Stimulated activated CD8-positive, alpha-beta memory T cell treated with anti-CD3 and anti-CD28 coated beads, Interleukin-7, amount 100 ng/mL, for 1 hour (primary cell): ENCODE measurements at places on chromosomes 2 and 18.

GRCh38 chr2:33038230-33038629 lies 91.5 kb downstream of the LTBP1 start:
- no peak for DNase-seq

GRCh38 chr2:88110830-88111229 lies 17.0 kb downstream of the FABP1 start:
- DNase-seq, result no peak

- no peak for DNase-seq
Measured at GRCh38 chr2:191363267-191363666, 118.1 kb downstream of the MYO1B start.

DNA sequence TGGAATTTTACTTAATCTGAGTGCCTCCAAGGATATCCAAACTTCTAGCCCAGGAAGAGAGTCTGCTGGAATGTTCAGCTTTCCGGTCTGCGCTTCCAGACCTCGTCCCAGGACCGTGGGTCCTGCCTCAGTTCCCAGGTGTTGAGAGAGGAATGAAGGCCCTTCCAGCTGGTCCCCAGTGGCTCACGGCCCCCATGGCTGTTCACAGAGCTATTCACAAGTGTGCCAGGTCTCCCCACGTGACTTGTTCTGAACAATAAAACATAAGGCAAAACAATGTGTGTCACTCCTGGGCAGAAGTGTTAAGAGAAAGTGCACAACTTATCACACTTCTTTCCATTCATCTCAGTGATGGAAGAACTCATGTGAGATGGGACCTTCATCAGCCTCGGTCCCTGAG lies 20.1 kb upstream of the TEX51 start:
- DNase-seq, result no peak

DNA sequence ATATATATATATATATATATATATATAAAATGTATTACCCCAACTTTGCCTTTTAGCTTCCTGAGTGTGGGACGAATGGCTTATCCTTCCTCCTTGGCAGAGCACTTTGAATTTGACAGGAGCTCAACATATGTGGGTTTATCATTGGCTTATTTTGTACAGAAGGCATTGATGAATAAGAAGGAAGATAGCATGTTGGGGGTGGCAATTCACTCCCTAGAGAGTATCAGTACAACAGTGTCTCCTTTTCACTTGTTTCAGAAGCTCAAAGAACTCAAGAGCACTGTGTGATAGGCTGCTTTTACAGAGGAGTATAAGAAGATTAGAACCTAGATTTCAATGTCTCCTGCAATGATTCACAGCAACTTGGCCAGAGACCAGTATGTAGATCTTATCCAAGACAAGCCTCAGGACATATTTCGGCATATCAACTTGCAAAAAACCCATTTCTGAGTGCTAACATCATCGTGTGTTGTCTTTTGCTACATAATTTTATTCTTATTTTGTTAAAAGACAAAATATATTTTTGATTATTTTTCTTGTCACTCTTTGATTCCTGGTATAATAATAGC lies 345.8 kb downstream of the SOCS6 start:
- DNase-seq, result no peak

DNA sequence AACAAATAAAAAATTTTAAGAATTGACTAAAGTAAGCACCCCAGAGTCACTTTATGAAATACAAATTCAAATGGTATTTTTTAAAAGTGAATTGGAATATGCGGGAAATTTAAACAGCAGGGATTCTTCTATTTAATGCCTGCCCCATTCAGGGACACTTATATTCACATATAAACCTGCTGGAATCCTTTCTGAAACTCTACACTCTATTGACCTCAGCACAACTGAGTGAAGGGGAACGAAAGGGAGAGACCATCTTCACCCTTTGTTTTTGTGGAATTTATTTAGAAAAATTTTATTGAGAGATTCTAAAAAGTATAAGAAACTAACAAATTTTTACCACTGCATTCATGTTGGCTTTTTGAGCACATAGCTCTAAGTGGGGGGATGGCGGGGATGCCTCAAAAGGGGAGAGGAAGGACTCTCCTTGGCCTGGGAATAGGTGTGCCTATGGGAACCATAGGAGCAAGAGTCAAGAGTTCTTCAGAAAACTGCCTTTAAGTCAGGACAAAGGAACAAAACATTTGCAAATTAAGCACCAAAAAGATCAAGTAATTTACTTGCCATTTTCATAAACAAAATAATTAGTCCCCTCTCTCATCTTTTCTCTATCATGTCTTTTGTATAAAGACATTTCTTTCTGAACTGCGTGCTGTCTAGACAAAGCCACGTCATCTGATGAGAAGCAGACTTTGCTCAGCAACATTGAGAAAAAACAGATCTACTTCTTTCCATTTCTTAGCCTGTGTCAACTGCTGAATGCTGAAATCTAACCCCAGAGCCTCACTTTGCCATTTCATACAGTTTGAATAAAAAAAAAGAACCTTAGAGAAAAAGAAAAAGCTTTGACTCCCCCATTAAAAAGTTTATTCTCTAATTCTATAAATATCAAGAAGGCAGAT lies 21.6 kb upstream of the FLACC1 start:
- DNase-seq, result no peak

DNA sequence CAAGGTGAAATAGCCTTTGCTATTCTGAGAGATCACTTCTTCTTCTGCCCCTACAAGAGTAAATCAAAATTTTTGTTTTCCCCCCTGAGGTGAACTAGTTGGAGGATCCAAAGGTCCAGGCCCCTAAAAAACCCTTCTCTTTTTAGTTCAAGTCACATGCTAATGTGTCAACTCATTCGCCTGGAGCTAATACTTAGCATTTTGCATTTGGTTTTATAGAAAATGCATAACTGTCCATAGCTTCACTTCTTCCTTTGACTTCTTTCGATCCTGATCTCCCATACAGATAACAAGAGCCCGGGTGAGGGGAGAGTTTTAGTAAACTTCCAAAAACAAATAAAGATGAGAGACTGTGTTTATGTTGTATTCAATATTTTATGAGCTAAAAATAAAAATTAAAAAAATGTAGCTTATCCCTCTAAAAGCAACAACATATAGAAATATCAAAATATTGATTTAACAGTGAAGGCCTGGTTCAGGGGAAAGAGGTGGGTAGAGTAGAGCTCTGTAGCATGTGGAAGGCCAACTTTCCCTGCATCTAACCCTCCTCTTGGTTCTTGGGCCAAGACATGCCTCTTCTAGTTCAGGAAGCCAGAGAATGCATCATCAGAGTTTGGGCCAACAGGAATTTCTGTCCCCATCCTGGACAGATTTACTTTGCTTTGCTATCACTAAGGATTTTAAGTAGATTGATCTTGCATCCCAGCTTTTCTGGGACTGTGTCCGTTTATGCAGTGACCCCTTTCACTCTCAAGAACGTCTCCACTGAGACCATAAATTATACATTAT lies 333.8 kb downstream of the ALK start:
- no peak for DNase-seq

DNA sequence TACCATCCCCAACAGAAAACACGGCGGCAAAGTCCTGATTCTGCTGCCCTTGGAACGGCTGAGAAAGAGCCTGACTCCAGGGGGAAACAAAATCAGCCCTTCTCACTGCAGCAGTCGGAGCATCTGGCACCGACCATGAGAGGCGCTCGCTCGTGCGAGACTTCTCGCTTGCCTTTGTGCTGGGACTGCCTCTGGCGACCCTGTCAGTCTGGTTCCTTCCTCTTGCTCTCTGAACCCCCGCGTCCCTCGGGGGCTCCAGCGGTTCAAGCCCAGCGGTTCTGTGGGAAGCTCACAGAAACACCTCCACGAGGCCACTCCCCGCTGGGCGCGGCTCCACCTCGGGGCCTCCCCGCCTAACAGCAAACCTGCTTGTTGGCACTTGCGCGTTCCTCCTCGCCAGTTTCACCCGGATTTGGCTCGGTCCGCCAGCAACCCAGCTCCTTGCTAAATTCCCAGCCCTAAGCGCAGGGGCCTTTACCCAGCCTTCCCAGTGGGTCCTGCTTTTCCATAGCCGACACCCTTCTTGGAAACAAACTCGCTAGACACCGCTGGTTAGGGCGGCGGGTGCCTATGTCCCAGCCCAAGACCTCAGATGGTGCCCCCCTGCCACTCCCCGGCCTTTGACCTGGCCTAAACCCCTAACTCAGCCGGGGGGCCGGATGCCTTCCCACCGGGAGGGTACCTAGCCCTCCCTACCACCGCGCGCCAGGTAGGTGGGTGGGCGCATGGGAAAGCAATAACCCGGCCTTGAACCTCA lies 2.2 kb downstream of the RND3 start:
- no peak for DNase-seq

GRCh38 chr18:50813353-50813752 lies 6.5 kb downstream of the MRO start:
- no peak for DNase-seq

DNA sequence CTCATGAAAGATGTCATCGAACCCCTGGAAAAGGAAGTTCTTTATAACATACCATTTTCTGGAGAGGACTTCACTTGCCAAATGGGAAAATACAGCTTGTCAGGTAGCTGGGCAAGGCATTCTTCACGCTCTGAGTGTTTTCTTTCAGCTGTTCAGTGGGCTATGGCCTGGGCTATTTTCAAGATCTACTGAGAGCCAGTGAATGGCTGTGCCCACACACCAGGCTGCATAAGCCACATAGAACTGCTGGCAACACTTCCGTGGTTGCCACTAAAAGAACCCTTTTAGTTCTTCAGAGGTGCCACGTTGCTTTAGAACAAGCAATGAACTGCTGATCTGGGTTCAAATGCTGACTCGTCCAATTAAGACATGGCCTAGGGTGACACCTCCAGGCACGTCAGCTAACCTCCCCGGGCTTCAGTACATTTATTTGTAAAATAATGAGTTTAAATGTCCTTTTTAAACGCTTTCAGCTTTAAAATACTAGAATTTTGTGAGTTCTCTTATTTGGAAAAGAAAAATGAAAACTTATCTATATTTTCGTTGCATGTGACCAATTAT lies 36.6 kb upstream of the GORASP2 start:
- no peak for DNase-seq

- no peak for DNase-seq
Measured at GRCh38 chr2:95203911-95204310, 3.4 kb upstream of the ZNF892 start.

DNA sequence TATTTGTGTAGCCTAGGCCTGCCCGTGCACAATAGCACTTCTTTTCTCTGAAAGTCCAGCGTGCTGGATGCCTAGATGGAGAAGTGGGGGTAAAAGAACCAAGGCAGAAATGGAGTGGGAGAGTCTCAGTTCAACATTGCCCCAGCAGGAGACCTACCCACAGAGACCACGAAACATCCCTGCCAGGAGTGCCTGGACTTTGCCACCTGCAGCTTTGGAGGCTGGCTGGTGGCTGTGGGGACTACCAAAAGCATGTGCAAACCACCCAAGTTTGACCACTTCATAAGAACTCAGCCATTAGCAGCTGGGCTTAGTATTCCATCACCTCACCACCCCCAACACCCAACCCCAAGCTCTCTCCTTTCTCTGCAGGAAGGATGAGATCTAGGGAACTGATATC lies 416.9 kb upstream of the ID2 start:
- DNase-seq, result no peak

- DNase-seq, result no peak
Measured at GRCh38 chr18:34491719-34492118, 218.4 kb upstream of the DTNA start.

DNA sequence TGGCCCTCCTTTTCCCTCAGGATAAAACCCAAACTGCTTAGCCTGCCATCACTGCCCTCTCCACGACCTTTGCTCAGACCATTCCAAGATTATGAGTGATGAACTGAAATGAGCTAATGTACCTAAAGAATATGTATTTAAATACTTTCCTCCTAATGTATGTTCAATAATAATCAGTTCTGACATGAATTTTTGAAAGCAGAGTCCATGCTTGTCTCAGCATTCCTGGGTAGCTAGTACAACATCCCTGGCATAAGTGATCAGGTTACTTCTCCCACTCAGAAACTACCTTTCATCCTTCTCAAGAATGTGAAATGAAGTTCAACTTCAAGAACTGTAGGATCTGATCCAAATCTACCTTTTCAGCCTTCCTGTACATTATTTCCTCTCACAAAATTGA lies 103.6 kb downstream of the UNC80 start:
- no peak for DNase-seq

- no peak for DNase-seq
Measured at GRCh38 chr2:129379411-129379810, 600.1 kb upstream of the RAB6C start.

GRCh38 chr2:44155666-44156446 lies 12.8 kb upstream of the PPM1B start:
- no peak for DNase-seq

DNA sequence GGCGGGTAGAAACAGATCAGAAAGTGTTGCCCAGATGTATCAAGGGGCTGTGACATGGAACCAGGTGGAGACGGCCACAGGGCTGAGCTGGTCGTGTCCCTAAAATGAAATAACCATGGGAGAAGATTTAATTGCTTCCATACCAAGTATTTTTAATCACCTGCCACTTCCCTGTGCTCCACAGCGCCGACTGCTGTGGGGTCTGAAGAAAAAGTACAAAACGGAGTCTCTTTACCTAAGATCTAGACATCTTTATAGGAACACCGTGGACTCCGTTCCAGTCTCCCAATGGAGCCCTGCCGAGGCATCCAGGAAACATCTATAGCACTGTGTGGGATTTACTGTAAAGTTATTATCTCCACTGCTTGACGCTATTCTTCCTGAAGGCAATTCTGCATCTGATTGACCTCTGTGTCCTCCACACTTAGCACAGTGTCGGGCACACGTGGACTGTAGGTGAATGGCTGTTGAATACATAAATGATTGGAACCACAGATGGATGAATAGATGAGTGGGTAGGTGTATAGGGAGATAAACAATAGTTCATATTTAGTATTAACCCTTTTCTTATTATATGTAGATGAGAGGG lies 21.6 kb upstream of the GYPC start:
- no peak for DNase-seq

DNA sequence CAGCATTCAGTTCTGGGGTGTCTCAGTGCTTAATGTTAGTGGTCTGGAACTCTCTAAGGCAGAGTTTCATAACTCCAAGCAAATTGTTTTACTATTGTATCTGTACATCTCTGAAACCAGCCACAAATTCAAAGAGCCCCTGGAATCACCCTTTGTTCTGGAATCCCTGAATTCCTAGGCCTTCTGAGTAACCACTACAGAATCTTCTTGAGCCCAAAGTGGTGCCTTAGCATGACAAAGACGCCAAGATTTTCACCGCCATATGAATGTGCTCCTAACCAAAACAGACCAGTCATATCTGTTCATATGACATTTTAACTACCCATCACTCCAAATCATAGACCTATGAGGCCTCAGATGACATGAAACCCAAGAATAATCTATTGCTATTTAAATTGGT lies 668.1 kb downstream of the EPHA4 start:
- no peak for DNase-seq
